ENCODE measurements at places on chromosomes 5 and 9.

GRCh38 chr9:107174441-107174840 is 108.6 kb upstream of the RAD23B start:
- no peak for DNase-seq

GRCh38 chr5:59423021-59423420 is 470.5 kb downstream of the PDE4D start:
- no peak for DNase-seq

DNA sequence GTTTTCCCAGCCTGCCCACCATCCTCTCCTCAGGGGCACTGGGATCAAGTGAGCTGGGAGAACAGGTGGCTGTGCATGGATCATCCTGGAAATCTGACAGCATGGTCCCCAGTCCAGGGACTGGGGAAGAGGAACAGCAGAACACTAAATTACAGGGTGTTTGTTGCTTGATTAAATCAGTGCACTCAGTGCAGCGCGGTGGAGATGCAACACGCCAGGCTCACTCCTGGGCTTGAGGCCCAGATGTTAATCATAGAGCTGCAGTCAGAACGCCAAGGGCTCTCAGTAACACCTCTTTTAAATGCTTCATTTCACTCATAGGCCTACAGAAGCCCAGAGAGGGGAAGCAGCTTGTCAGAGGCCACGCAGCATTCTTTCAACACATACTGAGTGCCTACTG is 14.2 kb upstream of the LARP1 start:
- peak; percentile 37 for DNase-seq

GRCh38 chr9:87675906-87676515 is 49.9 kb upstream of the CTSL start:
- DNase-seq = no peak

DNA sequence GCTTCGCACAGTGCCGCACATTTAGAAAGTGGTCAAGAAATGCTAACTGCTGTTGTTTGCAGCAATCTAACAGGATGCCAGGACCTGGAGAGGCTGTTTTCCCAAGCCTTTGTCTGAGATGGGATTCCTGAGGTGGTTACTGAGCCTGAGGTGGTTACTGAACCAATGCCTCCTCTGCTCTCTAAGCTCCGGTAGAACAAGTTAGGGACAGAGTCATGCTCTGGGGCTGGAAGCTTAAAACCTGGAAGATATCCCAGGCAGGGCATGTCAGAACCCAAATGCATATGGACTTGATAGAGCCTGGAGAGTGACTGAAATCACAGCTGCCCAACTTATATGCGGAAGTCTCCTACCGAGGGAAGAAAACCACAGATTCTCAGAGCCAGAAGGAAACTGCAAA is 46.5 kb upstream of the FAT2 start:
- no peak for DNase-seq

- no peak for DNase-seq
These were observed 99.8 kb downstream of the PPARGC1B start for GRCh38 chr5:149829954-149830353.

DNA sequence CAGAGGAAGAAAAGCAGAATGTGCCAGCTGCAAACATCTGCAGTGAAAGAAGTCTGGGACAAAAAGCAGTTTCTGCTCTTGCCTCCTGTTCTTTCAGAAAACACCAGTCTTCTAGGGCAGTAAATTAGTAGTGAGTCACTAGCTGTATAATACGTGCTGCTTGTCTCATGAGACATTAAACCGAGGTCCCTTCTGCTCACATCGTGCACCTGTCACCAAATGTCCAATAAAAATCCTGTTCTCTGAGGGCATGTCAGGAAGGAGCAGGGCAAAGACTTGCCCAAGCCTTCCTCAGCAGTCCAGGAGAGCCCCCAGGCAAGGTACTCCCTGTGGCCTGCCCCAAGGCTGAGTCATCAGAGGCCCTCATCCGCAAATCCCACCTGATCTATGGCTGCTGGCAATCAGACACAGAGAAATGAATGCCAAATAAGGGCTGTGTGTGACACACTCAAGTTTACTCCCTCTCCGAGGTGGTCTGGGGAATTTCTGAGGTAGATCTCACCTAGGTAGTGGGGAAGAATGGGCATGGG is 255.3 kb upstream of the SMARCA2 start:
- DNase-seq = no peak

DNA sequence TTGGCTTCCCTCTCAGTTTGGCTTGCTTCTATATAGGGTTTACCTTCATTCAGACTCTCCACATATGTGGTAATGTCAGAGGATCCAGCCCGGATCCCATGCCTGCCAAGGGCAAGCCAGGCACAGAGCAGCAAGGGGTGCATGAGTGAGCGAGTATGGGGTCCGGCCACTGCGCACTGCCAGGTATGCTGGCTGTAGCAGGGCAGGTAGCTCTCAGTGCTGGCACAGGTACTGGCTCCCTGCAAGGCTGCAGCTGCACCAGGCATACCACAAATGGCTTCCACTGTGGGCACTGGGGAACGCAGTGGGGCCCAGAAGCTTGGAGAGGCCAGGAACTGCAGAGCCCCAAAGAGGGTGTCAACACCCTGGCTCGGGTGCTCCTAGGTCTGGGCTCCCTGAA is 86.2 kb downstream of the GIN1 start:
- DNase-seq = no peak

DNA sequence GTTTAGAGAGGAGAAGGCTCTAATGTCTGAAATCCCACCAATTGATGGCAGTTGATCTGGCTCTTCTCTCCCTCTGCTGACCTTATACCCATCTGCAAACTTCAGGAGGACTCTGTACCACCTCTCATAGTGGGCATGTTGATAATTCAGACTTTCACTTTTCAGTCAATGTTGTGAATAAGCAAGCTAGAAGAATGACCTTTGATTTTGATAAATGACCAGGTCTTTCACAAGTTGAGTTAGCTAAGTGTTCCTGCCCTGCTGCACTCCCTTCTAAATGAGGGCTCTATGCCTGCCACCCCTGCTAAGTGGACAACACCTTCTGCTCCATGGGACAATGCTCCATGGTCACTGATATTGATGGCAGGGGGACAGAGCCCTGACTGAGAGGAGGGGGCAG is 74.7 kb downstream of the SPRY4 start:
- no peak for DNase-seq

GRCh38 chr9:98329281-98329680 is 73.8 kb upstream of the TBC1D2 start:
- no peak for DNase-seq

GRCh38 chr5:113083481-113083880 is 106.9 kb downstream of the DCP2 start:
- no peak for DNase-seq

GRCh38 chr9:23380821-23381220 is 445.2 kb downstream of the ELAVL2 start:
- DNase-seq = no peak

DNA sequence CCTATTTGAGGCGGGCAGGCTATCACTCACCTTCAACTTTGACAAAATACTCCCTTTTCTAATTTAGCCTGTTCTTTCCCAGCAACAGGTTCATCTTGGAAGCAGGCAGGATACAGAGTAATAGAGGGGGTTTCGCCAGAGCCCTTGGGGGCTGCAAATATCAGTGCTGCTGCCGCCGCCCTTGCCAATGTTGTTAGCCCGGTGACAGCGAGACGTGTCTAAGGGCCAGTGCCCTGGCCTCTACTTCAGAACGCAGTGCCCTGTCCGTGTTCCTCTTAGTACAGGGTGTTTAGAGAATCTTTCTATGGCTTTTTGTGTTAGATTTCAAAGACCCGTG is 703 bp downstream of the FAM120AOS start:
- no peak for DNase-seq

- no peak for DNase-seq
These were observed 251.9 kb downstream of the NFIB start for GRCh38 chr9:14061936-14062585.

- no peak for DNase-seq
These were observed 630.6 kb upstream of the SEMA6A start for GRCh38 chr5:117204926-117205869.

DNA sequence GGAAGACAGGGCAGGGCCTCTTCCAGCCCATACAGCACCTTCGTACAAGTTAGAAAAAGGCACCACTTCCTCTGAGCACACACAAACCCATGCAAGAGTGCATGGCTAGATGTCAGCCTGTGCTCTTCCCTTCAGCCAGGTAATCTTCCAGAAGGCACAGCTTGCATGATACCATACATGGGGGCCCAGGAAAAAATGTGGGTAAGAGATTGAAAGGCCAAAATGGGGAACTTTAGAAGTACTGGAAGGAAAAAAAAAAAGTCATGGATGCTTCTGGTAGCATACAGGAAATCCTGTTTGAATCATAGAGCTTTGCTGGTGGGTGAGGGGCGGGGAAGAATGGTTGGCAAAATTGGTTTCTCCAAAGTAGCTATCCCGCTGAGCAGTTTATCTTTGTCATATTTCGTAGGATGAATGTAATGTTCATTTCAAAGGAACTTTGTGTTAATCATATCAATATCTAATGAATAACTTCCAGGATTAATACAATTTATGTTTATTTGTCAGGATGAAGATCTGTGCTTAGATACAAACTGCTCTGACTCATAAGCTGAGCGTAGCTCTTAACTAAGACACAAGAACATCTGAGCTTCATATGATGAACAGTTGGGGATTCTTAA is 78.2 kb upstream of the MAP3K1 start:
- DNase-seq = peak; percentile 21

DNA sequence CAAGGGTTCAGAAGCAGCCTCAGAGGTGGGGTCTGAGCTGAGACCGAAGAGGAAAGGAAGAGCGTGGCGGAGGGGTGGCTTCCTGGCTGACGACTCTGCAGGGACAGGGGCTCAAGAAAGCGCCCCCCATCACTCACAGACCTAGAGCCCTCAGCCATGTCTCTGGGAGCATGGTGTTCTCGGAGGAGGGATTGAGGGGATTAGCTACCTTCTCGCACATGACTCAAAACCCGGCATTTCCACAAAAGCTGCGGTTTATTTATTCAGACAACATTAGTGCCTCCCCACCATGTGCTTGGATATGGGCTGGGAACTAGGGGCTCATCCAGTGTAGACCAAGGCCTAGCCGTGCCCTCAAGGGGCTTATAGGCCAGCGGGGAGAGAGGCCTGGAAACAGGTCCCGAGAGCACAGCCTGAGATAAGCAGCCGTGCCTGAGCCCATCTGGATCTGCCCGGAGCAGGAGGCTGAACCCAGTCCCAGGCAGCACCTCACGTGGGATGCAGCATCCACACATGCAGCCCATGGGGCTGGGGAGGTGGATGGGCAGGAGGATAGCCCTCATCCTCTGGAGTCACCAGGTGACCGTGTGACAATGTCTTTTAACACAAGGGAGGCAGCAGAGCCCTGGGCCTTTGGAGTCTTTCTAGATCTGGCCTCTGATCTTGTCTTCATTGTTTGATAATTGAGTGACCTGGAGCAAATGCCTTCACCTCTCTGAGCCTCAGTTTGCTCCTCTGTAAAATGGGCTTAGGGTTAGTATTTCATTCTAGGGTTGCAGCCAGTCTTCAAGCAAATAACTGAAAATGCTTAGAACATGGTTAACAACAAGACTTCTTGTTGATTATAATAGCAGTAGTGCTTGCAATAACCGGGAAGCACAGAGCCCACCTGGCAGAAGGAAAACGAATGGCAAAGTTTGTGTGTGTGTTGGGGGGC is 878 bp upstream of the HMCN2 start:
- DNase-seq = no peak

GRCh38 chr5:180208435-180209081 is 453 bp downstream of the RASGEF1C start:
- DNase-seq = no peak

- peak; percentile 86 for DNase-seq
These were observed 10.0 kb upstream of the LECT2 start for GRCh38 chr5:135964670-135965320.

GRCh38 chr9:134340475-134341160 is 14.4 kb downstream of the RXRA start:
- DNase-seq = no peak

GRCh38 chr5:136030956-136031611 is 2.3 kb downstream of the TGFBI start:
- no peak for DNase-seq

DNA sequence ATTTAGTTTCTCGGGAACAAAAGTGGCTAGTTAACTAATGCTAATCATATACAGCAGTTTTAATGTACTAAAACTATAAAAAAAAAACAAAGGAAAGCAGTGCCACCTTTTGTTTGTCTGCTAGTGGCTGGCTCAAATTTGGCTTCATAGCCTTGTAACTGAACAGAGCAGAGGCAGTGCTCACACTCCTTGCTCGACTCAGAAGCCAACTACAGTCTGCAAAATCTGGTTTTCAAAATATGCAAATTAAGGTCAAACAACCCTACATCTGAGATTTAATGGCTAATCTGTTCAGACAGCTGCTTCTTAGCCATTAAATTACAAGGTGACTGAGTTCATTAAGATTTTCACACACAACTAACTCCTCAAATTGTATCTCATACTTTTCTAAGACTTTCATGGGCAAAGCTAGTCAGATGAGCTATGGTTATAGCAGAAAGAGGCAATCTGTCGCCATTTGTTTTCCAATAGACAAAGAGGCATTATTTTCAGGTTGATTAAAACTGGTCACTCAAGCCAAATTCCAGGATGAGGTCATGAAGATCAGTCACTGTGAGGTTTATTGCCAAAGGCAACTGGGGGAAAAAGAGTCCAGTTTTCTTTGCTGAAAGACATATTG is 56.8 kb upstream of the EPB41L4A start:
- no peak for DNase-seq

GRCh38 chr5:157670662-157671591 is at the start of gene C5orf52:
C5orf52 (plus strand) TSS chr5:157671533; CDS start chr5:157671615, 82 bp downstream.
- no peak for DNase-seq

- no peak for DNase-seq
These were observed 12.1 kb downstream of the KCNMB1 start for GRCh38 chr5:170377027-170377426.

DNA sequence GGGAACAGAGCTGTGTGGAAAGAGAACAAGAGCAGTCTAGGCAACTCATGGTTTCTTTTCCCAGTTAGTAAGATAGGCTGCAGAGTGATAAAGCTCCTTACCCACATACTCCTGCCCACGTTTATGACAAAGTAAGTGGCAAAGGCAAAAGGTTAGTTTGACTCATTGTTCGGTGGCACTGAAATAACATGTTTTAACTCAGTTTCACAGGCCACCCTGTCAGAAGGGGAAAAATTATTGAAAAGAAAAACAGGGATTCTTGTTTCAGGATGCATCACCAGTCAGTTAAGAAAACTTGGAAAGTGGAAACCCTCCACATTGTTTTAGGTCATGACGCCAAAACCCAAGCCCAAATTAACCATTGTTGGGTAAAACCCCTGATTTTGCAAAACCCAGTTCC is 22.3 kb upstream of the DAB2 start:
- DNase-seq = no peak

- no peak for DNase-seq
These were observed 139.6 kb downstream of the SMARCA2 start for GRCh38 chr9:2154731-2155130.

Data from skin of body (tissue), 3 donors.